Progenitor cell of endocrine pancreas (in vitro differentiated cells): ENCODE measurements at places on chromosomes 6 and 20. TPM values are rescaled to one million over a fixed set of nuclear protein-coding genes. Genes with fewer than 3 reads are reported as not detected.

DNA sequence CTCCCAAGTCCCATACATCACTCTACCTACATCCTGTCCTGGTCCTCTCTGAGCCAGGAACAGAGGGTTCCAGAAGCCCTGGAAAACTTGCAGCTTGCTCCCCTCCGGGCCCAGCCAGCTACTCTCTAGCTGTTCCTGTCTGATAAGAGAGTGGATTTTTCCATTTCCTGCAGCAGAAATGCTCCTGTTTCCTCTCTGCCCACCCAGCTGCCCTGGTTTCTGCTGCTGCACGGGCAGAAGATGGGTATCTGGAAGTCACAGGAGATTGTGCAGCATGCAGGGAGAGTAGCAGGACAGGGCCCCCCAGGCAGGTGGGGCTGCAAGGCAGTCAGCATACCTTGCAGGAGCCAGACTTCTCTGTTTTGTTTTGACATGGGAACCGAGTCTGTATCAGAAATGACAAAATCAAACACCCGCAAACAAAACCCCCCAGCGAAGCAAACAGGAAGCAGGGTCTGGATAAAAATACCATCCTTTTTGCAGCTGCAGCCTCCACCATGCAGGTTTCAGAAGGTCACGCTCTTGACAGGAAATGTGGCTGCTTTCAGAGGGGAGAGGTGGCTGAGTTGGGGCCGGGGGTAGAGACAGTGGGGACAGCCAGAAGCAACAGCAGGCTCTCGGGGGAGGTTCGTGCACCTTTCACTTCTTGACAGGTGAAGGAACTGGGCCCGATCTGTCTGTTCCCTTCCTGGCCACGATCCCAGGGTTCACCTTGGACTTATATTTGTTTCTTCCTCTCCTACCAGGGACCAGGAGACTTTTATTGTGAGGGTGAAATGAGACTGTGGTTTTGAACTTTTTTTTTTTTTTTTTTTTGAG lies 50.8 kb upstream of the FAM83D start:
- no peak overlapping the region for H3K4me3 ChIP-seq

GRCh38 chr6:25169553-25169952 lies 109.6 kb upstream of the CARMIL1 start:
- no peaks in the 10 kb centered on the region for H3K27me3 ChIP-seq
- H3K4me3 ChIP-seq: no peak overlapping the region
- no peak for DNase-seq
- peaks cover 19% of the 10 kb centered on the region for H3K4me1 ChIP-seq
- no peaks in the 10 kb centered on the region for H3K36me3 ChIP-seq

Gene FHL5
- total RNA-seq: not detected in 2 replicates

Gene DHX16
- 30.0 and 31.0 TPM in 2 replicates for total RNA-seq

Gene C6orf89
- 29.9 and 31.7 TPM in 2 replicates for total RNA-seq

GRCh38 chr6:88586371-88587149 lies 376.9 kb downstream of the RNGTT start:
- no peaks in the 10 kb centered on the region for H3K4me1 ChIP-seq
- H3K27me3 ChIP-seq: peaks cover 15% of the 10 kb centered on the region
- no peaks in the 10 kb centered on the region for H3K36me3 ChIP-seq

Gene HLA-DRB5
- 0.60 and 0.71 TPM in 2 replicates for total RNA-seq

DNA sequence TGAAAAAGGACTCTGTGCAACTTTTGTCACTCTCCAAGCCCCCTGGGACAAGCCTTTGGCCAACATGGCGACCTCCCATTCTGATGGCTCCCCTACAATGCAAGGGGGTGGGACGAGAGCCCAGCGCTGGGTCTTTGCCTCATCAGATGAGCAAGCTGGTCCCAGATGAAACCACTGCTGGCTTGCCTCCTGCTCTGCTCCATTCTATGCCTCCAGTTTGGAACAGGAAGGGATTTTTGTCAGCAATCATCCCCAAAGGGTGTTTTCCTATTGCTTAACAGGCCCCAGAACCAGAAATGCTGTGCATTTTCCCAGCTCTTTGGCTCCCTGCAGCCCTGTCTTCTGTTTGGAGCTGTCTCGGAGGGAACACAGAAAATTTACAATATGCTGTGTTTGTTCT lies 412.7 kb downstream of the MAFB start:
- no peak overlapping the region for H3K27ac ChIP-seq
- DNase-seq: no peak
- H3K36me3 ChIP-seq: no peaks in the 10 kb centered on the region
- peaks cover 9% of the 10 kb centered on the region for H3K4me1 ChIP-seq

Gene WFDC12
- not detected in 2 replicates for total RNA-seq

DNA sequence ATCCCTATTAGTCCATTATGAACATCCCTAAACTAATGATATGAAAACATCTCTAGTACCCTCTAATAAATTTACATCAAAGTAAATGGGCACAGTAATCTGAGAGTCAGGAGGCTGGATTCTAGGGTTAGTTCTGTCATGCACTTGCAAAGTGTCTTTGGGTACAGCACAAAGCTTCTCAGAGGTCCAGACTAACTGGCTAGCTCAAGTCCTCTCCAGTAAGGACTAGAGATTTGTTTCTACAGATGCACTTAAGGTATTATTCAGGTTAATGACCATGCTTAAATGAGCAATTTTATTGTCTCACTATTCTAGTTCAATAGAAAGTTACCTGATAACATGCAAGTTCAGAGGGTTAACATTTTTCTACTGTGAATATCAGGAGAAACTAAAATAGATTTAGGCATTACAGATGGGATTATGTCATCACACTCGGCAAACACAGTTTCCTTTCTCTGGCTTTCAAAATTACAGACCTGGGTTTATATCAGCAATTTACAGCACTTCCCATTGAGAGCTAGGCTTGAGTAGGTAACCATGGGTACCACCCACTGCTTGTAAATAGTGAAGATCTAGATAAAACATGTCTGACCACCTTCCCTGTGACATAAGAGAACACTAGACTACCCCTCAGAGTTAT lies 402.9 kb upstream of the RUNX2 start:
- no peak overlapping the region for H3K27ac ChIP-seq
- peaks cover 5% of the 10 kb centered on the region for H3K36me3 ChIP-seq
- H3K4me1 ChIP-seq: peaks cover 10% of the 10 kb centered on the region
- no peak for DNase-seq

Gene SLC17A3
- total RNA-seq: 0.34 and 0.58 TPM in 2 replicates

Gene BMP5
- total RNA-seq: 0.91 and 1.7 TPM in 2 replicates
